ENCODE measurements at places on chromosomes 12 and 14.

GRCh38 chr12:52120951-52121823 lies 41.7 kb downstream of the SMIM41 start:
- DNase-seq = no peak

- DNase-seq = no peak
Measured at GRCh38 chr12:3821441-3821840, 51.8 kb downstream of the PARP11 start.

DNA sequence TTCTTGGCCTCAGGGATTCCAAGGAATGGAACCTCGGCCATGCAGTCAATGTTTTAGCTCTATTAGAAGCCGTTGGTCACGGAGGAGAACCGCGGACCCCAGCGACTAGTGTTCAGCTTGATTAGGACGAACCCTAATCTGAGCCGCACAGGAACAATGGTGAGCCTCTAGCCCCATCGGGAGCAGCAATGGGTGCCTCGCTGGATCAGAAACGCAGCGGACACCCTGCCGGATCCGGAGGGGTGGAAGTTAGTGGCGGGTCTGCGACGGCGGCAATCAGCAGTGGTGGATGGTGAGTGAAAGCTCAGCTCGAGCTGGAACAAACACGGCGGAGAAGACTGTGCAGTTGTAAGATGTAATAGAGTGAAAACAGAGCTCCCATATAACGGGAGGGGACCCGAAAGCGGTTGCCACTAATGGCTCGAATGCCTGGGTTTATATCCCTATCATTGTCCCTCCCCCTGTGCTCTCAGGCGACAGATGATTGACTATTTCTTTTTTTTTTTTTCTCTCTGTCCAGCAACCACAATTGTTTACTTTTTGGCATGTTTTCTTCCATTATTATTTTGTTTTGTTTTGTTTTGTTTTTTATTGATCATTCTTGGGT lies 127.7 kb downstream of the ZNF664 start:
- DNase-seq = no peak

- no peak for DNase-seq
Measured at GRCh38 chr14:81172353-81172752, 48.4 kb downstream of the GTF2A1 start.

GRCh38 chr14:66979101-66979974 lies 209.9 kb upstream of the GARIN2 start:
- DNase-seq = no peak

- no peak for DNase-seq
Measured at GRCh38 chr12:26786865-26787514, 46.0 kb downstream of the ITPR2 start.

GRCh38 chr12:64900540-64900939 lies 76.1 kb downstream of the TBC1D30 start:
- DNase-seq = no peak

- no peak for DNase-seq
Measured at GRCh38 chr12:124412646-124413015, 117.7 kb downstream of the RFLNA start.

DNA sequence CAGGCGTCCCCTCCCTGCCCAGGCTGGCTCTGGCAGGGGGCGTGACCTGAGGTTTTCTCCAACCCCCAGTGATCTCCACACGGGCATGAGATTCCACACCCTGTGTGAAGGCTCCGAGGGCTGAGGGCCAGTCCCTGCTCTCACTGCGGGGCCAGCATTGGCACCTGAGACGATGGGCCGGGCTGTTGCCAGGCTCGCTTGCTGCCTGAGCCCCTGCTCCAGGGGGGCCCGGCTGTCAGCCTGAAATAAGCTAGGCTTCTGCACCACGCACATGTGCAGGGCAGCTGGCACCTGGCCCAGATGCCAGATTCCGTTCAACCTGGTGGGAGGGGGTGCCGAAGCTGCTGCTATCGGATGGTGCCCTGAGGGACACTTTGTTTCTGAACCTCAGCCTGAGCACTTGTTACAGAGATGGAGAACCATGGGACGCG lies 196.5 kb upstream of the PRMT8 start:
- no peak for DNase-seq

DNA sequence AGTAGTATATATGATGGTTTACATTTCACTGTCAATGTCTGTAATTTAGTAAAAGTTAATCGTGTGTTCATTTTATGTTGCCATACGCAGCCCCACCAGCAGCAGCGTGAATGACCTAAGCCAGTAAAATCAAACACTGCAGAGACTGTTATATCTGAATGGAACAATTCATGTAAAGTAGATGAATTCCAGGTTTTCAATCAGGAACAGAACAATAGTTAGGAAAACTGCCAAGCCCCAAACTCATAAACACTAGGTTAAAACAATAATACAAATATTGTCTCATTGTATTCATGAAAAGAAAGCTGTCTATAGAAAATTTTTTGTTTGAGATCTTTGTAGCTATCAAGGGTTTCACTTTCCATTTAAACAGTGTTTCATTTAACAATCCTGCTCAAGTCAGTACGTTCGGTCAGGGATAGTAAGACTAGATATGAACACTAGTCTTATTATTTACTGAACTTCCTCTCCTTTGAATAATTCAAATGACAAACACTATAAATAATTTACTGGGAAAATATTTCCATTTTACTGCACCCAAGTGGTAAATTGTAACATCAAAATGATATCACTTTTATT lies 256.8 kb upstream of the FLRT2 start:
- DNase-seq = no peak

- no peak for DNase-seq
Measured at GRCh38 chr12:94185801-94186200, 37.4 kb downstream of the PLXNC1 start.

DNA sequence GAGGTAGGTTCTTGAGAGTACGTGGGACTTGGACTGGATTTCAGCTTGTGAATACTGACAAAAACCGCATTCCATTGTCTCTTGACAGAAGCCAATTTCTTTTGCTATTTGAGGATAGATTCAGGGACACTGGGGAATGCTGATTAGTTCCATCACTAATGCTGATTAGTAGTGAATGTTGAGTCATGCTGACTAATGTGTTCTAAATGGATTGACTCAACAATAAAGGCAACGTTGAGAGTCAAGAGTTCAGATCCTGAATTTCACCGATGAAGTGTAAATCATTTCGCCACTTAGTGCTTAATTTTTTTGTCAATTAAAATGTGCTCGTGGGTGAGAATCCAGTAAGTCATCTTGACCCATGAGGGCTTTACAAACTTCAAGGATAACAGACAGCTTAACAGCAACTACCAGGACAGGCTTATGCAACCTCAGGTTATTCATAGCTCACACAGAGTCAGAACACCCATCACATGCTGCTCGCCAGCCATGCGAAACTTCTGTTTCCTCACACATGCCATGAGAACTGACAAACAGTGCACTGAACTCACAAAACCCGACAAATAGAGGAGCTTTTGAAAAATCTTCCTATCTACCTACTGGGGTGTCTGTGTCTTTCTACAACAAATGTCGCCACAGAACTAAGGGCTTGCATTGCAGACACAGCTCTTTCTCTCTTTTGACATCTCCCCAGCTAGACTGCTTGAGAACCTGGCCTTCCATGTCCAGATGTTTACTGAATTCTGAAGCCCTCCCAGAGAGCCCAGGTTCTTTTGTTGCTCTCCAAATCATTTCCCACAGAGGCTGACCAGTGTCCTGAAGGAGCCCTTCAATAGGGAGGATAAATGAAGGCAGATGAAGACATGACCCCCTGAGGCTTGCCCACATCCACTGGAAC lies 316.4 kb downstream of the ZFP36L1 start:
- no peak for DNase-seq

DNA sequence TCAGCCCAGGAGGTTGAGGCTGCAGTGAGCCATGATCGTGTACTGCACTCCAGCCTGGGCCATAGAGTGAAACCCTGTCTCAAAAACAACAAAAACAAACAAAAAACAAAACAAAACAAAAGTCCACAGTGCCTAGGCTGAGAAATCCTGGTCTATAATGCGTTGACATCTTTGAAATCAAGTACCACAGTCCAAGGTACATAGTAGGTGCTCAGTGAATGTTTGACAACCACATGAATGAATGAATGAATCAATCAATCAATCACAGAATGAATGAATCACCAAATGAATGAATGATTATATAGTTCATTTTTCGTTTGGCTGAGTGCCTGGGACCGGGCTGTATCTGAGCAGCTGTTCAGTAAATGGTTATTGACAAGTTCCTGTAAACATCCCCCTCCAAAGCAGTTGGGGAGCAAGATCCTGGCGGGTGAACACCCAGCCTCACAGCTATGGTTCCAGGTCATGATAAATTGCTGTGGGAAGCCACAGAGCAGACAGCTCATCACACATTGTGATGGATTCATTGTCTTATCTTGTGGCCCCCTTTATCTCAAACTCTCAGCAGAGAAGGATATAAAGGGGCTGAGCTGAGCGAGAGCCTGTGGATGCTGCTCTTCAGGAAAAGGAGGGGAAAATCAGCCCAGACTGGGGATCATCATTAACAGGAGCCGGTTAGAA lies 30.4 kb upstream of the IFT81 start:
- DNase-seq = no peak

DNA sequence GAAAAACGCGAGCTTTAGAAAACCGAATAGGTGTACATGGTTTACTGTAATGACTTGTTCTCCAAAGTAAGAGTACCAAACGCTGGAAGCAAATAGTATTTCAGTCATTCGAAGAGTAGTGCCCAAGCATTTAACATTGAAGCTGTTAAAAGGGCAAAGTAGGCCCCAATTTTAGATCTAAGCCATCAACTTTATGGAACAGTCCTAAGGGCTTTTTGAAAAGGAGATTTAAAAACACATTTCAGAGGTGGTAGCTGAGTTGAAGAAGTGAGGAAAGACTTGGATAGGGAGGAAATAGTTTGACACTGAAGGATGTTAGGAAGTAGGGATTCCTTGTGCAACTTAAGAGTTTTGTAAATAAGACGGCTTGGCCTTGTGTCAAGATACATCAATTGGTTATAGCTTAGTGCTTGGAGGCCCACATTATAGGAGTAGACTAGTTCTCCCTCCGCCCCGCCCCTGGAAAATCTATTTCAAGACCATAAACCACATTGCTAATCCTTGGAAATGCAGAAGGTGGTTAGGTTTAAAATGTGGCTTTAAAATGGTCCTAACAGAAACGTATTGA lies 783 bp upstream of the TUBA1B start:
- DNase-seq = no peak

- DNase-seq = no peak
Measured at GRCh38 chr14:89851106-89851505, 103.4 kb downstream of the EFCAB11 start.

DNA sequence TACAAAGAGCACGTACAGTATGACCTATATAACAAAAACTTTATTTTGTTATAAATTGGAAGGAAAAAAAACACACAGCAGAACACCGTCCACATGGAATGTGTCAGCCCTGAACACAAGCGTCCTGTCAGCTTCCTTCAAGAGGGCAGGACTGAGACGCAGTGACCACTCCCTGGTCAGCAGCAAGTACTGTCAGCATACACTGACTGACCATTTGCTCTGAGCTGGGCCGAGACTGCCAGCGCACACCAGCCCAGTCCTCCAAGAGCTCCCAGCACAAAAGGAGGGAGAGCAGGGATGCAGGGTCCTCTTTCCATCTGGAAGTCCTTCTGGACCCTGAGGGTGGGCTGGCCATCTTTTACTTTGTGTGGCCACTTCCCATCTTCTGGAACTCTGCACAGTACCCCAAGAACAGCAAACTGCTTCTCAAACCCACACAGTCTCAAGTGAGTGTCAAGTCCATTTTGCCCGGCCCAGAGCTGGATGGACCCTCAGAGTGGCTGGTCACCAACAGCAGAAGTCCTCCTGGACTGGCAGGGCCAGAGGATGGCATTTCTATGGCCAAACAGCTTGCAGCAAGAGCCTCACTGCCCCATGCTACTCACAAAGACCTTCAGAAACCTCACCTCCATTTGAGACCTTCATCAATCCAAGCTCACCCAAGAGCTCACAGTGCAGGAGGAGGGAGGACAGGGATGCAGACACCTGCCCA lies 11.7 kb downstream of the CCDC88C start:
- no peak for DNase-seq

DNA sequence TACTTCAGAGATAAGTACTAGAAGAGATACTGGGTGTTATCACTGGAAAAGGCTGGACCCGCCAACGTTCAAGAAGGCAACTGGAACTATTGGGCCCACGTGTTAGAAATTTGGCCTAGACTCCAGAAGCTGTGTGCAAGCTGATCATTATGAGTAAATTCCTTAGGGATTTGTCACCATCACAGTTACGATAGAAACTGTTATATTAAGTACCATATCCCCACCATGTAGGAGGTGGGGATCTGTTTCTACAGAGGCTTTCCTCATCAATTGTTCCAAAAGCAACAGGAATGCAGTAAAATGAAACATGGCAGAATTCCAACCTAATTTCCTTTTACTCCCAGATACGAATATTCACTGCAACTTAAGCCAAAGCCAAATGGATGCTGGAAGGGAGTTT lies 170.7 kb downstream of the NOVA1 start:
- no peak for DNase-seq

DNA sequence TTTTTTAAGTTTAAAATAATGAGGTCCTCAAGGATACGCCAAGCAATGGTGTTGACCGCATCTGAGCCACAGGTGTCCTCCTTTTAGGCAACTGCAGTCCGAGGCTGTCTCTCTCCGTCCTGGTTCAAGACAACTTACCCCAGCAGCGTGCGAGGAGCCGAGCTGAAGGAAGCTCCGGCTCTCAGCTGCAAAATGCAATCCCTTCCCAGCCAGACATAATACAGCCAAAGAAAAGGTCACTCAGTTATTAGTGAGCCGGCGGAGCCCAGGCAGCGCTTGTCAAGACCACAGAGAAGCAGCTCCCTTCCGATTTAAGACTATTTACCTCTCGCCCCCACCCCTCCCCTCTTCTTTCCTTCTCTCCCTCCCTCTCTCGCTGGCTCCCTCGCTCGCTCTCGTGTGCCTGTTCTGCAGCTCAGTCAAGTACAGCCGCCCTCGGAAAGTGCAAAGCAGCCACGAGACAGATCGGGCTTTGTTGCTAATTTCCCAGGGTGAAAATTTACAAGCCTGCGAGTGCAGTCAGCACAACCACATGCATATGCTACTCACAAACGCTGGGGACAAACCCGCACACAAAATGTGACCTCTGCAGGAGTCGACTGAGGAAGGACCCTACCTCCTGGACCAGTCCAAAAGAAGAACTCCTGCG lies 363 bp upstream of the LMO3 start:
- DNase-seq = no peak

- no peak for DNase-seq
Measured at GRCh38 chr14:74612350-74613021, 449 bp upstream of the LTBP2 start.

DNA sequence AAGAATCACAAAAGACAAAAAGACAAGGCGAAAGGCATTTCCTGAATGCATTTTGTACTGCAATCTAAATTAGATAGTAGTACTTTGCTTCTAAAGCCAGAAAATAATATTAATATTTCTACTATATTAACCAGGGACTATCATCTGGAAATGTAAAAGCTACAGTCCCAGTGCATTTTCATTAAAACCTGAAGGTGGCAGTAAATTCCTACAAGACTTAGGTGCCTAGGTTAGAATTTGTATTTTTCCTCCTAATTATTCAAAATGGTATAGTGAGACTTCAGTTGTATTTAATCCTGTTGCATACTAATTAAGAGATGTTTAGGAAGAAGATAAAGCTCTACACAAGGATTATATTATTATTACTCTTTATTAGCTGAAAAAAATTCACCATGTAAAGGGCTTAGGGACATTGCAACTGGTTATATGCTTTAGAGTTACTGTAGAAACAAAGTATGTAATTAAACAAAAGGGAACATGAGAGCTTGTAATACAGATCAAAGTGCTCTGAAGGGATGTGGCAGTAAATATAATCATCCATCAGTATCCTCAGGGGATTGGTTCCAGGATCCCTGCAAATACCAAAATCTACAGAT lies 53.6 kb downstream of the BRMS1L start:
- DNase-seq = no peak

- no peak for DNase-seq
Measured at GRCh38 chr14:102317564-102318248, 1.8 kb upstream of the ZNF839 start.

- no peak for DNase-seq
Measured at GRCh38 chr14:69137416-69137815, 15.5 kb downstream of the DCAF5 start.

Data from cortex of kidney (tissue), 1 donor.